ENCODE measurements at places on chromosomes 6 and 20. TPM values are rescaled to one million over a fixed set of nuclear protein-coding genes. Genes with fewer than 3 reads are reported as not detected.

TPX2 gene
- polyA plus RNA-seq, result 0.47 TPM

ANKRD66 gene
- not detected for polyA plus RNA-seq

MATN4 gene
- 0.19 TPM for polyA plus RNA-seq

MLN gene
- not detected for polyA plus RNA-seq

SMLR1 gene
- polyA plus RNA-seq, result 5.1 TPM

BPIFB4 gene
- not detected for polyA plus RNA-seq

UTRN gene
- 8.3 TPM for polyA plus RNA-seq

F13A1 gene
- 28.9 TPM for polyA plus RNA-seq

FOXS1 gene
- 9.8 TPM for polyA plus RNA-seq

C20orf202 gene
- 0.73 TPM for polyA plus RNA-seq

ARG1 gene
- not detected for polyA plus RNA-seq

KHDC1L gene
- not detected for polyA plus RNA-seq

SRSF12 gene
- 1.0 TPM for polyA plus RNA-seq

ADGB gene
- polyA plus RNA-seq, result not detected

CLPSL1 gene
- polyA plus RNA-seq, result not detected

TSPYL4 gene
- polyA plus RNA-seq, result 15.2 TPM

CST2 gene
- not detected for polyA plus RNA-seq

NR2E1 gene
- not detected for polyA plus RNA-seq

DSP gene
- 14.7 TPM for polyA plus RNA-seq

KCNQ2 gene
- not detected for polyA plus RNA-seq

TSHZ2 gene
- 0.86 TPM for polyA plus RNA-seq

BTBD3 gene
- 11.6 TPM for polyA plus RNA-seq

PTPRT gene
- not detected for polyA plus RNA-seq

PPP1R18 gene
- polyA plus RNA-seq, result 17.1 TPM

ZSCAN16 gene
- polyA plus RNA-seq, result 6.8 TPM

CCN2 gene
- polyA plus RNA-seq, result 248 TPM

RIPOR3 gene
- polyA plus RNA-seq, result 10.5 TPM

OR2H2 gene
- not detected for polyA plus RNA-seq

ARMC12 gene
- polyA plus RNA-seq, result 0.69 TPM

C6orf15 gene
- polyA plus RNA-seq, result not detected

ARFGEF3 gene
- 1.2 TPM for polyA plus RNA-seq

SSTR4 gene
- not detected for polyA plus RNA-seq

BIRC7 gene
- 0.30 TPM for polyA plus RNA-seq

RSPH3 gene
- 5.5 TPM for polyA plus RNA-seq

LHFPL5 gene
- polyA plus RNA-seq, result not detected

ARMC2 gene
- 1.9 TPM for polyA plus RNA-seq

PRRT1 gene
- polyA plus RNA-seq, result 4.0 TPM

NOX3 gene
- not detected for polyA plus RNA-seq

STK38 gene
- 21.3 TPM for polyA plus RNA-seq

SIRPG gene
- not detected for polyA plus RNA-seq

CD40 gene
- 15.7 TPM for polyA plus RNA-seq

CFAP61 gene
- 0.58 TPM for polyA plus RNA-seq

BHLHE23 gene
- polyA plus RNA-seq, result not detected

TFAP2D gene
- not detected for polyA plus RNA-seq

PNPLA1 gene
- polyA plus RNA-seq, result 1.2 TPM

NCR2 gene
- polyA plus RNA-seq, result not detected

FAM83C gene
- not detected for polyA plus RNA-seq

LST1 gene
- 14.8 TPM for polyA plus RNA-seq

VGLL2 gene
- not detected for polyA plus RNA-seq

BCAS1 gene
- polyA plus RNA-seq, result 1.1 TPM

SYCP2 gene
- polyA plus RNA-seq, result 2.1 TPM

TMC2 gene
- polyA plus RNA-seq, result not detected

TRPC4AP gene
- 36.5 TPM for polyA plus RNA-seq

KCNQ5 gene
- polyA plus RNA-seq, result not detected

FNDC1 gene
- 0.69 TPM for polyA plus RNA-seq

NRSN1 gene
- polyA plus RNA-seq, result not detected

SLC23A2 gene
- polyA plus RNA-seq, result 4.8 TPM

DEFB124 gene
- not detected for polyA plus RNA-seq

PRND gene
- not detected for polyA plus RNA-seq

All from kidney (tissue), 22 donors.